ENCODE measurements at places on chromosomes 12 and 14.
A peak's percentile ranks its signal among the peaks of the same experiment; 100 is the strongest.

DNA sequence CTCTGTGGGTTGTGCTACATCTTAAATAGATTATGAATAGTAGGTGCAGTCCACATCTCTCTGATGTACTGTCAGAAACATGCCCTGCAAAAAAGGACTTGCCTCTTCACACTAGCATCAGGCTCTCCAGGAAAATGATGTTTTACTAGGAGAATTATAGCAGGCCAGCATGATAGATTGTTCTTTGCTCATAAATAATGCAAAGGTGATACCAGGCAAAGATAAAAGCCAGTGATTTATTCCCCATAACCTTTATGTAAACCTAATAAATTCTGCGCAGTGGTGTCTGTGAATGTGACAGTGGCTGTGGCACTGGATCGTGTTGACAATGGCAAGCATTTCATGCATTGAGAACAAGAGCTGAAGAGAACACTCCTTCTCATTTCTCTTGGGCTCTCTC is 646.5 kb upstream of the SEL1L start:
- H3K4me1 ChIP-seq, result peaks cover 9% of the 10 kb centered on the region
- no peak for DNase-seq
- H3K27me3 ChIP-seq, result no peaks in the 10 kb centered on the region

DNA sequence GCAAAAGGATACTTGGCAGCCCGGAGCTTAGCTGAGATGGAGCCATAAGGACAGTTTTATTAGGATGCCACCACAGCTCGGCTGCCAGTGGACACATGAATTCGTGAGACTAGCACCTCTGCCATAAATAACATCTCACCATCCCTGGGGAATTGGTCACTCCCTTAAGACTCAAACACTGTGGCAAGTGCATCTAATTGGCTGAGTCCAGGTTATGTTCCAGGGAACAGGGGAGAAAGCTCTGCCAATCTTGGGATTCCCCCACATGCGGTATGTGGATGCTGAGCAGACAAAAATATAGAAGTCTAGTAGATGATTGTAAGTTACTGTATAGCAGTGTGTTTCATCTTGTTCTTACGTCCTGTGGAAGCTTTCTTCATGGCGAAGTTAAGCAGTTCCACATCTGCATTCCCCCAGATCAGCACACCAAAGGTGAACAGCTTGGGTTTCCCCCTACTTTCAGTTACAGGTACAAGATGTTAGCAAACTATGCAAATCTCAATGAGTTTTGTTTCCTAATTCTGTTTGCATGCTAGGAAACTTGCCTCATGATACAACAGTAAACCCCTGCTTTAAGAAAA is 131.1 kb downstream of the ETV6 start:
- no peak for DNase-seq
- peaks cover 32% of the 10 kb centered on the region for H3K4me1 ChIP-seq
- H3K27me3 ChIP-seq, result no peaks in the 10 kb centered on the region
- no peaks in the 10 kb centered on the region for H3K36me3 ChIP-seq
- no peak overlapping the region for H3K27ac ChIP-seq
- H3K4me3 ChIP-seq, result no peak overlapping the region

DNA sequence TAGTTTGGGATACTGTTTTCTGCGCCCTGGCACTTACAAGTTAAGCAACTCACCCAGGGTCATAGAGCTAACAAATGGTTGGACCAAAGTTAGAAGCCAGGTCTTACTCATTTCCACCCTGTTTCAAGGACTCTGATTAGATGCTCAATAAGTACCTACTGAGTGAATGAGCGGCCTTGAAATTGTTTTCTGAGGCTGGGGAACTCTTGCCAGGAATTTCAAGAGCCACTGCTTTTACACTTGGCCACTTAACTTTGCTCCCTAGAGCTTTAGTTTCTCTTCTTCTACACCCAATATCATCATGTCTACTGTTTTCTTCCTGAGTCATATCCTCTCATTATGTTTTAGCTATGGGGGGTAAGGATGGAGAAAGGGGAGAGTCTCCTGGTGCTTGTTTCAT is 431.6 kb downstream of the ZFP36L1 start:
- peaks cover 53% of the 10 kb centered on the region for H3K4me1 ChIP-seq
- no peak overlapping the region for H3K4me3 ChIP-seq
- H3K27ac ChIP-seq, result no peak overlapping the region
- no peak for DNase-seq

- peak; percentile 61 for DNase-seq
- H3K36me3 ChIP-seq, result no peaks in the 10 kb centered on the region
- no peaks in the 10 kb centered on the region for H3K27me3 ChIP-seq
- H3K4me3 ChIP-seq, result no peak overlapping the region
Observed at GRCh38 chr12:57008178-57008577, 1.8 kb upstream of the ZBTB39 start.

GRCh38 chr12:56775638-56776037 is 12.5 kb downstream of the HSD17B6 start:
- H3K27ac ChIP-seq, result no peak overlapping the region
- H3K4me1 ChIP-seq, result no peaks in the 10 kb centered on the region
- no peaks in the 10 kb centered on the region for H3K36me3 ChIP-seq
- DNase-seq, result no peak

DNA sequence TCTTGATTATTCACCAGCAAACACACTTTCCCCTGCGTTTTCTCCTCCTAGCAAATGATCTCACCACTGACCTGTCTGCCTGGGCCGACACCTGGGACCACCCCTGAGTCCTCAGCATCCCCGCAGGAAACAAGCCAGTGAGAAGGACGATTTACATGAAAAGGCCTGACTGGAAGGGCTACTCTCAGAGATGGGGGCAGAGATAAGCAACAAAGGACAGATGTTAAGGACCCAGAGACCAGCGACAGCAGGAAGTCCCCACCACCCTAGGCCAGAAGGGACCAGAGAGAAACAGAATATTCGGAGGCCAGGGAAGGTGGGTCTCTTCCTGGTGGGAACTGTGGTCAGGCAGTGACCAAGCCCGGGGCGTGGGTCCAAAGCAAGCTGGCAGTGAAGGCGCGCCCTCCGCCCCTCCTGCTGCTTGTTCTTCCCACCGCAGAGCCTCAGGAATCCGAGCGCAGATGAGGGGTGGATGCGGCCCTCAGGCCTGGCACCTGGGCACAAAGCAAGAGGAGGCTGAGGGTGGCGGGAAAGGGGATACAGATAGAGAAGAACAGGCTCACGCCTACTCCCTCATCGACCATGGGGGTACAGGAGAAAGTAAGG is 55.8 kb downstream of the STX2 start:
- no peak overlapping the region for H3K27ac ChIP-seq
- no peak for DNase-seq
- no peaks in the 10 kb centered on the region for H3K36me3 ChIP-seq

- no peaks in the 10 kb centered on the region for H3K36me3 ChIP-seq
- H3K27me3 ChIP-seq, result no peaks in the 10 kb centered on the region
- no peak overlapping the region for H3K27ac ChIP-seq
- no peak overlapping the region for H3K4me3 ChIP-seq
- DNase-seq, result no peak
Observed at GRCh38 chr14:96576359-96576758, 74.2 kb downstream of the PAPOLA start.

GRCh38 chr12:78431931-78432330 is 432.6 kb upstream of the SYT1 start:
- no peaks in the 10 kb centered on the region for H3K4me1 ChIP-seq
- no peaks in the 10 kb centered on the region for H3K36me3 ChIP-seq
- H3K27ac ChIP-seq, result no peak overlapping the region
- H3K27me3 ChIP-seq, result no peaks in the 10 kb centered on the region

DNA sequence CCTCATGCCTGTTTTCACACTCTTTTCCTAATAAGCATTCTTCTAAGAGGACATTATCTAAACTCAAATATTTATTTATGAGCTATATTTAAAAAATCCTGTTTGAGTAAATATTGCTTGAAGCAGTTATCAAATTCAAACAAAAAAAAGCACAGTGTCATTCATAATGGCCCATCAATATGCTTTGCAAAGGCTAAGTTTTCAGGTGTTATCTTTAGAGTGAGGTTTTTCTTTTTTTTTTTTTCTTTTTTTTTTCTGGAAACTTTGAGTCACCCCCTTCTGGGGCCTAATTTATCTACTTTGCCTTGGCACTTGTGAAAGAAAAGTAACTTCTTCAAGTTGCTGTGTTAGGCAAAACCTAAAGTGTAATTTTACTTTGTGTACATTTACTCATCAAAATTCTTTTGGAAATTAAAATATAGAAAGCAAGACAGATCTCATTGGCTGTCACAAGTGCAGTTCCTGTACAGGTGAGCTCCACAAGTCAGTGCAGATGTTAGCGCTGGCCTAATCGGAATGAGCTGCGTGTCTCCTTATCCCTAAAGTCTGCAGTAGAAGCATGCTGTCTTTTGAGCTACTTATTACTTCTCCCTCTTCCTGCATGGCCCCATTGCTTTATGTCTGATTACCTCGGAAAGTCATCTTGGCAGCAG is 53.3 kb downstream of the GLT1D1 start:
- no peaks in the 10 kb centered on the region for H3K36me3 ChIP-seq
- H3K27me3 ChIP-seq, result no peaks in the 10 kb centered on the region
- H3K4me1 ChIP-seq, result peaks cover 6% of the 10 kb centered on the region
- no peak overlapping the region for H3K4me3 ChIP-seq
- no peak for DNase-seq

- H3K36me3 ChIP-seq, result no peaks in the 10 kb centered on the region
- H3K4me1 ChIP-seq, result peaks cover 11% of the 10 kb centered on the region
Observed at GRCh38 chr14:93056166-93056839, 59.4 kb downstream of the ITPK1 start.

GRCh38 chr12:10361622-10362021 is 28.2 kb downstream of the KLRK1 start:
- H3K27ac ChIP-seq, result no peak overlapping the region
- no peaks in the 10 kb centered on the region for H3K27me3 ChIP-seq
- H3K4me3 ChIP-seq, result no peak overlapping the region
- DNase-seq, result no peak
- peaks cover 36% of the 10 kb centered on the region for H3K4me1 ChIP-seq

GRCh38 chr14:105324871-105325270 is 10.3 kb downstream of the PACS2 start:
- peaks cover 32% of the 10 kb centered on the region for H3K4me1 ChIP-seq
- H3K27me3 ChIP-seq, result no peaks in the 10 kb centered on the region
- H3K4me3 ChIP-seq, result no peak overlapping the region
- H3K36me3 ChIP-seq, result no peaks in the 10 kb centered on the region
- DNase-seq, result no peak

DNA sequence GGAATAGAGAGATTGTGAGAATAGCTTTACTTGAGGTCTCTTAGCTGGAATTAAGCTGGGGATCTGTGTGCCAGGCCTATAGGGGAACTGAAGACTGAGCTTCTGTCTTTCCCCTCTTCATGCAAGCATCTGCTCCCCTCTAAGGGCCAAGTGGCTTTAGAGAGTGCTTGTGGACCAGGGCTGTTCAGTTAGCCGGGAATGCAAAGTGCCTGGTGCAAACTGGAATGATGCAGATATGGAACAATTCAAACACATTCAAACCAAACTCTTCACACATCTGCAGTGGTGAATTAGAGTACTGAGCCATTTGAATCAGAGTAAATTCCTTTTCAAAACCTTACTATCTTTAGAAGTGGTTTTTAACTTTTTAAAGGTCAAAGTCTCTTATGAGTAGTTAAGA is 99.0 kb downstream of the LIN7A start:
- peaks cover 3% of the 10 kb centered on the region for H3K4me1 ChIP-seq
- peak; percentile 40 for DNase-seq
- peak overlapping the region; percentile 31 for H3K27ac ChIP-seq
- no peaks in the 10 kb centered on the region for H3K36me3 ChIP-seq

- H3K27ac ChIP-seq, result no peak within 1 kb of the TSS
- H3K4me3 ChIP-seq, result peak within 1 kb of the TSS; percentile 72
- peaks cover 89% of the 10 kb centered on the region for H3K27me3 ChIP-seq
- H3K36me3 ChIP-seq, result no peaks in the 10 kb centered on the region
- H3K4me1 ChIP-seq, result peaks cover 5% of the 10 kb centered on the region
Observed at GRCh38 chr14:47675466-47676314, at the start of gene MDGA2. MDGA2 (minus strand) TSS chr14:47675605.

- H3K4me3 ChIP-seq, result no peak overlapping the region
- H3K36me3 ChIP-seq, result no peaks in the 10 kb centered on the region
- H3K27ac ChIP-seq, result no peak overlapping the region
- peak; percentile 62 for DNase-seq
- H3K4me1 ChIP-seq, result no peaks in the 10 kb centered on the region
- H3K27me3 ChIP-seq, result no peaks in the 10 kb centered on the region
Observed at GRCh38 chr14:26163761-26164160, 434.1 kb downstream of the NOVA1 start.

GRCh38 chr12:16454481-16454880 is 107.0 kb downstream of the MGST1 start:
- H3K36me3 ChIP-seq, result no peaks in the 10 kb centered on the region
- no peak overlapping the region for H3K27ac ChIP-seq
- peaks cover 15% of the 10 kb centered on the region for H3K4me1 ChIP-seq
- no peak overlapping the region for H3K4me3 ChIP-seq

- DNase-seq, result peak; percentile 72
- peaks cover 5% of the 10 kb centered on the region for H3K4me1 ChIP-seq
- peaks cover 35% of the 10 kb centered on the region for H3K27me3 ChIP-seq
- no peaks in the 10 kb centered on the region for H3K36me3 ChIP-seq
- no peak overlapping the region for H3K27ac ChIP-seq
Observed at GRCh38 chr12:24562771-24563431, 386.0 kb downstream of the BCAT1 start.

DNA sequence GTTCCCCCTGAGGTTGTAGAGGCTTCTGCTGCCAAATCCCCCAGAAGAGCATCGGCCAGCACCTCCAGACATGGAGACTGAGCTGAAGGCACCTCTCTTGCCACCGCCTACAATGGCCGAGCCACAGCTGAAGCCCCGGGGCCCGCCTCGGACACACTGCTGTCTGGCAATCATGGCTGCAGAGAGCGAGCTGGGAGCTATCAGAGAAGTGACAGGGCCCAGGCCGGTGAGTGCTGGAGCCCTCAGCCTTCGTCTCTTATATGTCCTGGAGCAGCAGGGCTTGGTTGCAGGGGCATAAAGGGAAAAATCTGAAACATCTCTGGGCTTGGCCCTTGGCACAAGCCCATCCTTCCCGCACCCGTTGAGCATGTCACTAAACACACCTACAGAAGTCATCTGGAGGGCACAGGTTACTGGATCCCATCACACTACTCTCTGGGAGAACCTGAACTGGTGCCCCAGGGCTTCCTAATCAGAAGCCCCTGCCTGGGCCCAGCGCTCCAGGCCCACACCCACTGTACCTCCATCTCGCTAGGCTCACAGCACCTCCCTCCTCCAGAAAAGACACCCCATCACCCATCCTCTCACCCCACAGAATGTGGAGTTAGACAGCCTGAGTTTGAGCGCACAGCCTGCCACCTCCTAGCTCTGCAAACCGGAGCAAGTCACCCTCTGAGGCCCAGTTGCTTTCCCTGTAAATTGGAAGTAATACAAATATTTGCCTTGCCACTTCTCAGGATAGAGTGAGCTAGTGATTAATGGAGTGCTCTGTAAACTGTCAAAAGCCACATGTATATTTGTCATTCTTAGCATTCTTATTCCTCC is at the start of gene KRT4:
Gene KRT4 (minus strand): TSS at position 232 of the 825 bp plus-strand sequence. CDS start 58 bp downstream, at position 174.
- H3K36me3 ChIP-seq, result no peaks in the 10 kb centered on the region
- no peak within 1 kb of the TSS for H3K4me3 ChIP-seq
- H3K4me1 ChIP-seq, result peaks cover 18% of the 10 kb centered on the region
- no peak for DNase-seq
- no peak within 1 kb of the TSS for H3K27ac ChIP-seq
- H3K27me3 ChIP-seq, result no peaks in the 10 kb centered on the region

- DNase-seq, result no peak
- no peak overlapping the region for H3K27ac ChIP-seq
- peaks cover 9% of the 10 kb centered on the region for H3K4me1 ChIP-seq
- no peaks in the 10 kb centered on the region for H3K36me3 ChIP-seq
Observed at GRCh38 chr12:18148961-18149360, 59.0 kb upstream of the RERGL start.
